ENCODE measurements at places on chromosomes 1 and 21. TPM values are rescaled to one million over a fixed set of nuclear protein-coding genes. Genes with fewer than 3 reads are reported as not detected.

DNA sequence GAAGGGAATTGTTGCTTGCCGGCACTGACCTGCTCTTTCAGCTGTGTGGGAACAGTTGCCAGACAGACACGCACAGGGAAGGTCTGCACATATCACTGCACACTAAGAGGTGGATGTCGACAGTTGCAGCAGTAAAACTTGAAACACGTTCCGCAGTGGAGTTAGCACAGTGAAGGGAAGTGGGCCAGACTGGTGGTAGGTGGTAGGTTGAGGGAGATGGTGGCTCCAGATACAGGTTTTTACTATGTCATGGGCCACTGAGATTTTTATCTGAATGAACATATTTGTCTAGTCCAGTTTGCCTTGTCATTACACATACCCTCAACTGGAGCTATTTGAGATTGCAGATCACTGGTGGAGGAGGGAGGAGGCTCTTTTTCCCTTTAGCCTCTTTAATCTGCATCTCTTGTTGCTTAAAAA, 13.5 kb downstream of the MRPS6 start:
- no peak for DNase-seq

Gene GSTM3
- polyA plus RNA-seq, result 225 TPM

Gene ASCL5
- not detected for polyA plus RNA-seq

- DNase-seq, result no peak
These were observed 68.9 kb downstream of the NMNAT2 start for GRCh38 chr1:183349201-183349711.

- no peak for DNase-seq
These were observed 23.2 kb upstream of the H6PD start for GRCh38 chr1:9211291-9211811.

DNA sequence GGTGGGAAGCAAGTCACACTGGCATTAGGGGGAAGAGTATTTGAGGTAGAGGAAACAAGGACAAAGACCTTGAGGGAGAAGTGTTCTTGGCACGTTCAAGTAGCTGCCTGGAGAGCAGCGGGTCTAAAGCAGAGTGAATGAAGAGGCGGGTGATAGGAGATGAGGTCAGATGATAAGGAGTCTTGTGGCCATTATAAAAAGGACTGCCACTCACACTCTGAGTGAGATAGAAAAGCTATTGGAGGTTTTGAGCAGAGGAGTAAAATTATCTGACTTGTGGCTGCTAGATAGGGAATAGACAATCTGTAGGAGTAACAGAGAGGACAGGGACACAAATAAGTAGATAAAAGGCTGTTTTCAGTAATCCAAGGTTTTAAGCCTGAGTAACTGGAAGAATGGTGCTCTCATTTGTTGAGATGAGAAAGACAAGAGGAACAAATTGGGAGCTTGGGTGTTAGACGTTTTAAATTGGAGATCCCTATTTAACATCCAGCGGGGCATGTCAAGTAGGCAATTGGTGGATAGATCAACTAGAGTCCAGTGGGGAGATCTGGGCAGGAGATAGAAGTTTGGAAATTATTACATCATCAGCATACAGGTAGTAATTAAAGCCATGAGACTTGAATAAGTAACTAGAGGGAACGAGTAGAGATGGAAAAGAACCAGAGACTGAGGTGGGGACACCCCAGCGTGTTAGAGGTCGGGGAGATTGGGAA, 43.7 kb downstream of the HENMT1 start:
- no peak for DNase-seq

Gene FAM72D
- 2.6 TPM for polyA plus RNA-seq

Data from right renal pelvis (tissue), 4 donors.